ENCODE measurements at places on chromosomes 16 and 17. TPM values are rescaled to one million over a fixed set of nuclear protein-coding genes. Genes with fewer than 3 reads are reported as not detected.

The KRTAP1-1 gene
- not detected for total RNA-seq

The STAC2 gene
- not detected for total RNA-seq

The AATF gene
- 106 TPM for total RNA-seq

The RNF135 gene
- total RNA-seq = 0.09 TPM

The MT1G gene
- 1.7 TPM for total RNA-seq

The REXO5 gene
- total RNA-seq = 24.4 TPM

GRCh38 chr16:88685156-88686061 is 898 bp downstream of the SNAI3 start:
- peak; percentile 73 for DNase-seq
- no peaks in the 10 kb centered on the region for H3K36me3 ChIP-seq
- H3K27me3 ChIP-seq = no peaks in the 10 kb centered on the region

GRCh38 chr17:67558740-67559380 is 158.9 kb upstream of the NOL11 start:
- H3K27ac ChIP-seq = no peak overlapping the region
- no peaks in the 10 kb centered on the region for H3K4me1 ChIP-seq
- peak; percentile 17 for DNase-seq
- peaks cover 5% of the 10 kb centered on the region for H3K27me3 ChIP-seq

DNA sequence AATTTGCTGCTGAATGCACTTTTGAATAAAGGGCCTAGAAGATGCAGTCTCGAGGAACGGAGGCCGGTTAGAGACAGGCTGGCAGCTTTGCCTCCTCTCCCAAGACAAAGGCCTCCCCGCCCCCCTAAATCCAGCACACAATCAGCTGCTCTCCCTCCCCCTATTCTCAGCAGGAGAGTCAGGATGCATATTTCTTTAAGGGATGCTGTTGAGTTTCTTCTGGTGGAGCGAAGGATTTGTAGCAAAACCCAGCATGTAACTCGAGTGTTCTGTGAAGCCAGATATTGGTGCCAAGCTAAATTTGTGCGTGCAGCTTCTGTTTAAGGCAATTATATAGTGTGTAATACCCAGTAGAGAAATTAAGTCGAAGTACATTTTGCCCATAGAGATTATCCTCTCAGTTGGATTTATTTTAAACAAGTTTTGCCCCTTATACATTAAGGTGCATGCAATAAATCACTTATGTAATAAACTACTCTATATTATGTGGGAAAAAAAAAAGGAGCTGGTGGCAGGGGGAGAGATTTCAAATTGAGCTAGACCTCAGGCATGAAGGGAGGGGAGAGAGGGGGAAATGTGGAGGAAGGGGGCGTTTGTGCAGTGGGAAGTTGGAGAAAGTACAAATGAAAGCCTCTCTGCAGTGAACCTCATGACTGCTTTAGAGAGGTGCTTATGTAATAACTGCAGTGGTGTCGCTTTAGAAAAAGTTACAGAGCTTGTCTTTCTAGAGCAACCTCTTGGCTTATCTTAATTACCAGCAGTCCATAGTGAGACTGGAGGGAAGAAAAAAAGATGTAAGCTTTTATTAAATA is 599.2 kb downstream of the MAF start:
- H3K27ac ChIP-seq = no peak overlapping the region
- DNase-seq = no peak
- H3K27me3 ChIP-seq = peaks cover 49% of the 10 kb centered on the region
- H3K4me1 ChIP-seq = no peaks in the 10 kb centered on the region
- H3K4me3 ChIP-seq = no peak overlapping the region
- H3K36me3 ChIP-seq = no peaks in the 10 kb centered on the region

DNA sequence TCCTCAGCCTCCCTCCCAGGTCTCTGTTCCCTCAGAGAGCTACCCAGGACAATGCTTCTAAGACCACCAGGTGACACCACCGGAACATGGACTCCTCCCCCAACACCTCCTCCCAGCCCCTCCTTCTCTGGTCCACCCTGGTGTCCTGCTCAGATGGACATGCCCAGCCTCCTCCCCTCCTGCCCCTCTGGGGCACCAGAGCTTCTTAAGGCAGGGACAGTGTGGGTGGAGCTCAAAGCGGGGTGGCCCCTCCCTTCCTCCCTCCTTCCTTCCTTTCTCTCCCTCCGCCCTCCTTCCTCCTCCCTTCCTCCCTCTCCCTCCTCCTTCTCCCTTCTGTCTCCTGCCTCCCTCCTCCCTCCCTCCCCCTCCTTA is 22.7 kb downstream of the TRPV3 start:
- no peak overlapping the region for H3K4me3 ChIP-seq
- peaks cover 8% of the 10 kb centered on the region for H3K4me1 ChIP-seq
- H3K27me3 ChIP-seq = peaks cover 11% of the 10 kb centered on the region

- DNase-seq = no peak
- no peaks in the 10 kb centered on the region for H3K4me1 ChIP-seq
- peaks cover 18% of the 10 kb centered on the region for H3K27me3 ChIP-seq
- no peaks in the 10 kb centered on the region for H3K36me3 ChIP-seq
These were observed 42.3 kb upstream of the RBFOX3 start for GRCh38 chr17:79652999-79653643.

DNA sequence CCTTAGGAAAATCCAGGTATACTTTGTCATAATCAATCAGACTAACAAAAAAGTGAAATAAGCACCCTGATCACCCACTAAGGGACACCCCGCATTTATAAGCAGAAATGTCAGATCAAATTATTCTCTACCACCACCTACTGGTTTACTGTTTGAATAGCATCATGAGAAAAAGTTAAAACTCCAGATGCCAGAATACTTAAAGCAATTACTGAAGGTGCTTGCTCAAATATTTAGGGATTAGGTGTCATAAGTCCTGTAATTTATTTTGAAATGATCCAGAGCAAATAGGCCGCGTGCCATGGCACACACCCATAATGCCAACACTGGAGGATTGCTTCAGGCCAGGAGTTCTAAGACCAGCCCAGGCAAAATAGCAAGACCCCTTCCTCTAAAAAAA is 2.3 kb downstream of the TOP2A start:
- peaks cover 60% of the 10 kb centered on the region for H3K36me3 ChIP-seq
- peak; percentile 42 for DNase-seq
- H3K4me1 ChIP-seq = peaks cover 15% of the 10 kb centered on the region
- H3K27me3 ChIP-seq = no peaks in the 10 kb centered on the region

DNA sequence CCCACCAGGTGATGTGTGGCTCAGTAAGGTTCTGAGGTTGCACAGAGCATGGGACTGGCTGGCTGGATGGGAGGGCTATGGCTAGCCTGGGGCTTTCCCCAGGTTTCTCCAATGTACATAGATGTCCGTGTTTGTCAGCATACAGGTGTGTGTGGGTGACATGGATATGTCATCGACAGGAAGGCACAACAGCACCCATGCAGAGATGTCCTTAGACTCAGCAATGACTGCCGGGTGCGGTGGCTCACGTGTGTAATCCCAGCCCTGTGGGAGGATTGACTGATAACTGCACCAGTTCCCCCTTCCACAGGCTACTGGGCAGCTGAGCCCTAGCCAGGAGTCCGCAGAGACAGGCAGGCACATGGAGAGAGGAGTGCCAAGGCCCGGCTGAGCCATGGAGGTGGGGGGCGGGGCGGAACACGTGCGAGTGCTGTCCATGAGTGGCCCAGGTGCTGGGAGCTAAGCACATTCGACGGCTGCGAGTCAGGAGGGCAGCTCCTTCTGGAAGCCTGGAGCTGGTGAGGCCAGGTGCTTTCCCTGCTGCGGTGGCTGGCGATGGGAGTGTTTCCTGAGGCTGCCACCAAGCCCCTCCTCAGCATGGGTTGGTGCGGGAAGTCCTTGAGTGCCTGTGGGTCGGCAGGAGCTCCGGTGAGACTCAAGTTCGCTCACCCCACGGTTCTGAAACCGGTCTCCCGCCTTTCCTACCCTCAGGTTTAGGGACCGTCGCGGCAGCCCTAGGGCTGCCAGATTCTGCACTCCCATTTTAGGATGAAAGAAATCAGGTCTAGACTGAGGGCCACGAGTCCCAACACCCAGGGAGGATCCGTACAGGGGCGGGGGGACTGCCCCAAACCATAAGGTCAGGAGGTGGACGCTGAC is 858 bp upstream of the ASPSCR1 start:
- peak overlapping the region; percentile 98 for H3K27ac ChIP-seq
- H3K4me1 ChIP-seq = peaks cover 23% of the 10 kb centered on the region
- H3K36me3 ChIP-seq = peaks cover 16% of the 10 kb centered on the region
- no peaks in the 10 kb centered on the region for H3K27me3 ChIP-seq
- peak overlapping the region; percentile 88 for H3K4me3 ChIP-seq

GRCh38 chr16:86931410-86931941 is 353.1 kb downstream of the FOXL1 start:
- H3K36me3 ChIP-seq = no peaks in the 10 kb centered on the region
- no peak overlapping the region for H3K27ac ChIP-seq
- DNase-seq = peak; percentile 36
- H3K27me3 ChIP-seq = peaks cover 15% of the 10 kb centered on the region

- H3K4me1 ChIP-seq = peaks cover 21% of the 10 kb centered on the region
- no peak overlapping the region for H3K27ac ChIP-seq
- no peaks in the 10 kb centered on the region for H3K27me3 ChIP-seq
- no peaks in the 10 kb centered on the region for H3K36me3 ChIP-seq
- no peak overlapping the region for H3K4me3 ChIP-seq
- DNase-seq = no peak
These were observed 726 bp upstream of the CD7 start for GRCh38 chr17:82318169-82318498.

DNA sequence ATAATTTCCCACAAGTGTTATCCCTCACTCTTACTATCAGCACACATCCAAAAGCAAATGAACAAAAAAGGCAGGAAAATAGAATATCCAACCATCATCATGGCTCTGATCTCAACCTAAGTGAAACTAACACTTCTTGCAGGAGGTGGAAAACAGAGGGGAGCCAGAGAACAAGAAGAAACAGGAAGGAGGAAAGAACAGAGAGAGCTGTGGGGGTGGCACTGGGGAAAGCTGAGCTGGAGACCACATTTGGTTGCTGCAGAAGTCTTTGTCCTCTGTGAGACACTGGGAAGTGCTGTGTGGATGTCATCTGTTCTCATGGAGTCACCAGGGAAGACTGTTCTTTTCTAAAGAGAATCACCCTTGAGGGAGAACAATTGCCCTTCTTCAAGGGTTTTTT is 34.7 kb downstream of the GRB7 start:
- no peak for DNase-seq
- no peaks in the 10 kb centered on the region for H3K36me3 ChIP-seq
- H3K27me3 ChIP-seq = peaks cover 14% of the 10 kb centered on the region
- H3K4me1 ChIP-seq = no peaks in the 10 kb centered on the region

GRCh38 chr16:48269011-48269410 is 21.7 kb upstream of the ABCC11 start:
- no peaks in the 10 kb centered on the region for H3K27me3 ChIP-seq
- DNase-seq = no peak
- no peaks in the 10 kb centered on the region for H3K4me1 ChIP-seq
- H3K4me3 ChIP-seq = no peak overlapping the region
- peaks cover 49% of the 10 kb centered on the region for H3K36me3 ChIP-seq

- no peaks in the 10 kb centered on the region for H3K27me3 ChIP-seq
- no peak overlapping the region for H3K27ac ChIP-seq
- H3K4me1 ChIP-seq = no peaks in the 10 kb centered on the region
- DNase-seq = no peak
- H3K4me3 ChIP-seq = no peak overlapping the region
These were observed 36.6 kb downstream of the TANC2 start for GRCh38 chr17:63002625-63003024.

DNA sequence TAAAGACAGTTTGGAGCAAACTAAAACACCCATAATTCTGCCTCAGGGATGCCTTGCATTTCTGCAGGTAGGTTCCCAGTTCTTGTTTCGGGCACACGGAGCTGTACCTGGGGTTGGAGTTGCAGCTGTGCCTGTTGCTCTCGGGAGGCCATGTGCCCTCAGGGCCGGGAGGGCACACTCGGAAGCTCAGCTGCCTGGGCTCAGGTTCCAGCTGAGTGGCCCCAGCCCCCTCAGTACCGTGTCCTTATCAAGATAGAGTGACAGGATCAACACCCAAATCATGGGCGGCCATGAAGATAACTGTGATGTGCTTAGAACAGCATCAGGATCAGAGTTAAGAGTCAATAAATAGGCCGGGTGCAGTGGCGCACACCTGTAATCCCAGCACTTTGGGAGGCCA is 107.9 kb downstream of the SNX29 start:
- H3K4me1 ChIP-seq = peaks cover 3% of the 10 kb centered on the region
- no peak for DNase-seq
- no peaks in the 10 kb centered on the region for H3K36me3 ChIP-seq
- H3K27me3 ChIP-seq = no peaks in the 10 kb centered on the region

GRCh38 chr17:49746791-49747490 is 17.0 kb downstream of the FAM117A start:
- DNase-seq = no peak
- no peaks in the 10 kb centered on the region for H3K27me3 ChIP-seq
- H3K27ac ChIP-seq = peak overlapping the region; percentile 12
- H3K4me1 ChIP-seq = peaks cover 57% of the 10 kb centered on the region
- no peak overlapping the region for H3K4me3 ChIP-seq
- peaks cover 76% of the 10 kb centered on the region for H3K36me3 ChIP-seq

- DNase-seq = no peak
- H3K4me1 ChIP-seq = no peaks in the 10 kb centered on the region
- no peaks in the 10 kb centered on the region for H3K36me3 ChIP-seq
- H3K4me3 ChIP-seq = no peak overlapping the region
- no peaks in the 10 kb centered on the region for H3K27me3 ChIP-seq
- H3K27ac ChIP-seq = no peak overlapping the region
These were observed 293.8 kb upstream of the AXIN2 start for GRCh38 chr17:65855245-65855644.

- no peaks in the 10 kb centered on the region for H3K27me3 ChIP-seq
- peaks cover 8% of the 10 kb centered on the region for H3K4me1 ChIP-seq
- no peaks in the 10 kb centered on the region for H3K36me3 ChIP-seq
These were observed 568 bp upstream of the TNK1 start for GRCh38 chr17:7380321-7380720.

- no peak overlapping the region for H3K27ac ChIP-seq
- no peaks in the 10 kb centered on the region for H3K36me3 ChIP-seq
- H3K27me3 ChIP-seq = peaks cover 39% of the 10 kb centered on the region
- DNase-seq = no peak
These were observed 40.4 kb downstream of the PITPNC1 start for GRCh38 chr17:67417507-67417906.

DNA sequence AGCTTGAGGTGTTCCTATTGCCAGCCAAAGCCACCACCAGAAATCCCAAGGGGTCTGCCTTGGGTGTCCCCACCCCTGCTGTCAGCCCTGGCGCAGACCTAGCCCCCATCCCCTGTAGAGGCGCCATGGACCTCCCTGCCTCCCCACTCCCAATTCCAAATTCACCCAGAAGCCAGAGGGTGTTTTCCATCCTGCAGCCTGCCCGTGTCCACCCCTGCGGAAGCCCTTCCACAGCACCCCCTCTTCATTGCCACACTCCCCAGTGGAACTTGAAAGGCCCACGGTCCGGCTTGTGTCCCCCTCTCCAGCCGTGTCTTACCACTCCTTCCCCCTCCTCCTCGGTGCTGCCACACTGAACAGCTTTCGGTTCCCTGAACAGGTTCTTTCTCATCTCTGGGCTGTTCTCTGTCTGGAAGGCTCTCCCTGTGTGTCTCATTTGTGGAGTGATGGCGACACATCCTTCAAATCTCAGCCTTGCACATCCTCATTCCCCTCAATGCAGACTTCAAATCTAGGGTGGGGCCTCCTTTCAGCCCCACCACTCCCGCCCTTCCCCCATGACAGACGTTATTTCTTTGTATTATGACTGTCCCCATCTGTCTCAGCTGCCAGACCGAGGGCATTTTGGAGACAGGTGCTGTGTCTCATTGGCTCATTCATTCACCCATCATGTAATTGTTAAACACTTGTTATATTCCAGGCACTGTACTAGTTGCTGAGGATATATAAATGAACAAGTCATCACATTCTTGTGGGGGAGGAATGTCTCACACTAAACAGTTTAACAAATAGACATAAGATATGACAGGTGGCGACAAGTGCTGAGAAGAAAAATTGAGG is 36.3 kb downstream of the ADGRG5 start:
- H3K27ac ChIP-seq = no peak overlapping the region
- no peak overlapping the region for H3K4me3 ChIP-seq
- H3K36me3 ChIP-seq = no peaks in the 10 kb centered on the region
- DNase-seq = no peak

Measured in K562 (cell line).